ENCODE measurements at places on chromosomes 13 and 19.

GRCh38 chr19:28485292-28485691, 727.7 kb downstream of the UQCRFS1 start:
- peak; percentile 60 for DNase-seq

GRCh38 chr13:39510316-39510695, 92.7 kb downstream of the LHFPL6 start:
- DNase-seq = no peak

- peak; percentile 59 for DNase-seq
These were observed 18.5 kb upstream of the FAM216B start for GRCh38 chr13:42762917-42763316.

GRCh38 chr13:74273581-74273980, 139.4 kb upstream of the KLF12 start:
- no peak for DNase-seq

DNA sequence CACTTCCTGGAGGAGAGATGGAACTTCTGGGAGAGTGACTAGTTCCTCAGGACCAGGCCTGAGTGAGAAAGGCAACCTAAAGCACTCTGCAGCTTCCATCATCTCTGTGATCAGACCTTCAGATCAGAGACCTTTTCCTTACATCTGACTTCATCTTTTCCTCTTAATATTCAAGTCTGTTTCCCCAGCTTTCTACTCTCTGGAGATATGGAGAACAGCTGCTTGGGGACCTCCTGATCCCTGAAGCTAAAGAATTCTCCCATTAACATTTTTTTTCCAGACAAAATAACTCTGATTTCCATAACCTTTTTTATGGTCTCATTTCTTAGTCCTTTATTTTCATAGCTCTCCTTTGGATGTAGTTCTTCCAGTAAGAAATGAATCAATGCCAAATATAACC, 133.4 kb upstream of the FNDC3A start:
- DNase-seq = no peak

DNA sequence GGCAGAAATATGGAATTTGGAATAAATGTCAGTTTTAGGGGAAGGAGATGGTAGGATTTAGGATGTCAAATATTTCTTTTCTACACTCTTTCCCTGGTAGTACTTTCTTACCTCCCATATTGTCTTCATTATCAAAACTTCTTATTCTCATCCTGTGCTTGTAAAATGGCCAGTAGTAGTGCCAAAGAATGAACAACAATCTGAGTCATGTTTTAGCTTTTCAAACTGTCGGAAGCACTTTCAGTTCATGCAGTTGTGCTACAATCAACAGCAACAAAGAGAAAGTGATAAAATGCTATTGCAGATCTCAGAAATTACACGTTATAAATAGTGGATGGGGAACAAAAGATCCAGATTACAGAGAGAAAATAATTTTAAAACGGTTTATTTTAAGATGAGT, 193.7 kb upstream of the RXFP2 start:
- no peak for DNase-seq

DNA sequence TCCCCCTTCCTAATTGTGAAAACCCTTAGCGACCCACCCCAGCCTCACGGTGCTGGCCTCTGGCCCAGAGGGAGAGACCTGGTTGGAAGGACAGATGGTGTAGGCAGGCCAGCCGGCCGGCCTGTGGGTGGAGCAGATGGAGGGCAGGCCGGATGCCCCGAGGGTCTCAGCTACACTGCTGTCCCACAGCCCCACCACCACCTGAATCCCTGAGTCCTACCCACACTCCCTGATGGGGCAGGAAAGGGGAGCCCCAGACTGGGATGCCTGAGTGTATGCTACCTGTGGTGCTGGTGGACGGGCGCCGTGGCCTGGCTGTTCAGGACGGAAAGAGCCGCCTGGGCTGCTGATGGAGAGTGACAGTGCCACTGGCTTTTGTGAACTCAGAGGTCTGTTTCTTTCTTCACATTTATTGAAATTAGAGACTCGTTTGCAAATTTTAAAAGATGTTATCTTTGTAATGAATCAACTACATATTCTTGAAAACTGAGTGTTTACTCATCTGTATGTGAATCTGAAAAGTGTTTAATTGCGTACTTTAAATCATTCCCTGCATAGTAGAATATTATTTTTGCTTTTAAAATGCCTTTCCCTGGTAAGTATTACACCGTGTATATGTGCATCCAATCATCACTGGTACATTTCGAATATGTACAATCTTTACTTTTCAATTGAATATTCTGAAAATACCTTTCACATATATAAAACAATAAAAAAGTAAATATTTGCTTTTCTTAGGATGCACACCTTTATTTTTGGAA, 35.7 kb downstream of the TFDP1 start:
- DNase-seq = no peak

DNA sequence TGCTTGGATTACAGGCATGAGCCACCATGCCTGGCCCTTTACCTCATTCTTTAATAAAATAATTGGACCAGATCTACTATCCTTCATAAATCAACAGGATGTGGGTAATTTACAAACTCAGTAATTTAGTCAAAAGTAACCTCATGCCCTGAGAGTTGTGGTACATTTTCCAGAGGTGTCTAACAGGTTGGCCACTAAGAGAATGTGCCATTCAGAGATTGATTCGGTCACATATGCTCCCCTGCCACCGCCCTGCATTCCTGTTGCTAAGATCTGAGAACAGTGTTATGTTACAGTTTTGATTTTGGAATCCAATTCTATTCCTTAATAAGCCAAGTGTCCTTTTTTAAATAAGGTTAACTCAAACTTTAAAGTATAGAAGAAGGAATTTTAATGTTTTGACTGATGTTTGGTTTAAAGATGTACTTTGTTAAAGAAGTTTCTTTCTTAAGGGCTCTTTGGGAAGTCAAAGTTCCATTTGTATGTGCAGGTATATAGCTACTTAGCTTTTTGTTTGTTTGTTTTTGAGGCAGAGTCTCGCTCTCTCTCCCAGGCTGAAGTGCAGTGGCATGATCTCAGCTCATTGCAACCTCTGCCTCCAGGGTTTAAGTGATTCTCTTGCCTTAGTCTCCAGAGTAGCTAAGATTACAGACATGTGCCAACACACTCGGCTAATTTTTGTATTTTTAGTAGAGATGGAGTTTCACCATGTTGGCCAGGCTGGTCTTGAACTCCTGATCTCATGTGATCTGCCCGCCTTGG, 29.2 kb downstream of the PHF11 start:
- DNase-seq = no peak

DNA sequence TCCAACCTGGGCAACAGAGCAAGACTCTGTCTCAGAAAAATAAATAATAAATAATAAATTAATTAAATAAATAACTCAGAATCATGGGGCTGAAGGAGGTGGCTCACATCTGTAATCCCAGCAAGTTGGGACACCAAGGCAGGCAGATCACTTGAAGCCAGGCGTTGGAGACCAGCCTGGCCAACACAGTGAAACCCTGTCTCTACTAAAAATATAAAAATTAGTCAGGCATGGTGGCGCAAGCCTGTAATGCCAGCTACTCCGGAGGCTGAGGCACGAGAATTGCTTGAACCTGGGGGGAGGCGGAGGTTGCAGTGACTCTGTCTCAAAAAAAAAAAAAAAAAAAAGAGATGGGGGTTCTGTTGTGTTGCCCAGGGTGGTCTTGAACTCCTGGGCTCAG, 7.2 kb downstream of the TMEM38A start:
- no peak for DNase-seq

DNA sequence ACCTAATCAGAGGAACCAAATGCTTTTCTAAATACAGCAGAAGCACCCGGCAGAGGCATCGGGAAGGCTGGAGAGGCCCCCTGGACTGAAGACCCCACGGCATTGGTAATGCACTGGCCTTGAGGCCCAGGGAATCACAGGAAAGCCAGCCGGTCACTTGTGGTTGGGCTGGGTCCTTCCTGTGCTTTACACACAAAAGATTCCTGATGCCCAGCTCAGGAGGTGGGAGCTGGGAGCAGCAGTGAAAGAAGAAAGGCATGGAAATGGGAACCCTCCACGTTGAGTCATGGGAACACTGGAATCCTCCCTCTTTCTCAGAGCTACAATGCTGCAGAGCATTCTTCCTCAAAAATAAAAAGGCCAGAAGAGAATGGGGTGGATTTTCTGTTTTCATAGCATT, 126.4 kb downstream of the TNFRSF19 start:
- no peak for DNase-seq

GRCh38 chr13:98208606-98209005, 31.5 kb upstream of the RNF113B start:
- DNase-seq = no peak

GRCh38 chr19:29265436-29265835, 52.5 kb upstream of the UQCRFS1 start:
- DNase-seq = no peak

DNA sequence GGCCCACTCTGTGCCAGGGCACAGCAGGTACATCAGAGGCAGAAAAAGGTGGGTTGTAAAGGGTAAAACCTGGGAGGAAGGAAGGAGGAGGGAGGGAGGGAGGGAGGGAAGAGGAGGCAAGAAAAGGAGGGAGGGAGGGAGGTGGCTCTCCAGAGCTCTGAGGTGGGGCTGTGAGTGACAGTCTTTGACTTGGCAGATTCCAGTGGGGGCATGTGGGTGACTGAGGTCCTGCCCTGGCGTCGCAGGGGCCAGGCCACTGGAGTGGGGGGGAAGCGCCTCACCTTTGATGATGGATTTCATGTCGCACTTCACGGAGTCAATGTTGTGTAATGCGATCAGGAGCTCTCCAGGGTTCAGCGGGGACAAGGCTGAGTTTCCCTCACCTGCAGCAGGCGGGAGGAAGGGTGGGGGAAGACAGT, 6.0 kb upstream of the RSPH6A start:
- DNase-seq = no peak

DNA sequence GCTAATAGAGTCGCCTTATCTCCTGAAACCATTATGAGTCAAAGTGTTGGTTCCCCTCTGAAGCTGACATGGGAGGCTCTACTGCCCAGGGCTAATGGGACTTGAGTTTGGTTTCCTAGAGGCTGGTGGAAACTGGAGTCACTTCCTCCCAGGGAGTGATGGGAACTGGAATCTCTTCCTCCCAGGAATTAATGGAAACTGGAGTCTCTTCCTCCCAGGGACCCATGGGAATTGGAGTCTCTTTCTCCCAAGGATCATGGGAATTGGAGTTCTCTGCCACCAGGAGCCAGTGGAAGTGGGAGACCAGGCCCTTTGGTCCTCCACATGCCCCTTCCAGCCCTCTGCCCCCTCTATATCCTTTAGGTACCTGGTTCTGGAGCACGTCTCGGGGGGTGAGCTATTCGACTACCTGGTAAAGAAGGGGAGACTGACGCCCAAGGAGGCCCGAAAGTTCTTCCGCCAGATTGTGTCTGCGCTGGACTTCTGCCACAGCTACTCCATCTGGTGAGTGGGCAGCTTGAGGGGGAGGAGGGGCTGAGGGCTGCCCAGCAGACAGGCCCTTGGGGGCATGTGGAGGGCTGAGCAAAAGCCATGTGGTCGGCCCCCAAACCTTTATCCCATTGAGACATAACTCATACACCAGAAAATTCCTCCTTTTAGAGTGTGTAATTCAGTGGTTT, 5.5 kb downstream of the BRSK1 start:
- no peak for DNase-seq

DNA sequence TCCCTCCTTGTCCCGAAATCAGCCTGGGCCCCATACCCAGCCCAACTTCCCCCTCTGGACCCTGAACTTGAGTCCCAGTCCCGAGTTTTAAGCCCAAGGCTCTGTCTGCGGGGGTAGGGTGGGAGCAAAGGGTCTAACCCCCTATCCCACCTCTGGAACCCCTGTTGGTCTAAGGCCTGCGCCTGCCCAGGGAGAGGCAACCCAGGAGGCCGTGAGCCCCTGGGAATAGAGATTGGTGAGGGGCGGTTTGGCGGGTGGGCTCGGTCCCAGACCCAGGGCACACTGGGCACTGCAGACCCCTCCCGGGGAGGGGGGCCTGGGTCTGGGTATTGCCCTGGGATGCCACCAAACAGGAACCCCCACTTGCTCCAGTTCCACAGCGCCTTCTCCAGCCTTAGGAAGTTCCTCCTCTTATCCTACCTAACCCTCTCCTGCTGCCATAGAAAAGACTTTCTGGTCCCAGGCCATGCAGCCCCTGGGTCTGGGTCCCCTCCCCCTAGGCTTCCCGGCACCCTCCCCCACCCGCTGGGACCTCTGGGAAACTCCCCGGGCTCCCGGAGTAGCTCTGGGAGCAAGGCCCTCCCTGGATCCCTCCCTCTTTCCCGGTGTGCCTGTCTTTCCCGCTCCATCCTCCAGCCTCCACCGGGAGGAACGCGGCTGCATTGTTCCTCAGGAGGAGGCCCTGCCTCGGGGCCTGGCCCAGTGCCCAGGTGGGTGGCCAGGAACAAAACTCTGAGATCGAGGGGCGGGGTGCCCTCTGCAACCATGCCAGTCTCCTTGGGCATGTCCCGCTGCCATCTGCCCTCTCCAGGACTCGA, 33.6 kb upstream of the NANOS3 start:
- no peak for DNase-seq

DNA sequence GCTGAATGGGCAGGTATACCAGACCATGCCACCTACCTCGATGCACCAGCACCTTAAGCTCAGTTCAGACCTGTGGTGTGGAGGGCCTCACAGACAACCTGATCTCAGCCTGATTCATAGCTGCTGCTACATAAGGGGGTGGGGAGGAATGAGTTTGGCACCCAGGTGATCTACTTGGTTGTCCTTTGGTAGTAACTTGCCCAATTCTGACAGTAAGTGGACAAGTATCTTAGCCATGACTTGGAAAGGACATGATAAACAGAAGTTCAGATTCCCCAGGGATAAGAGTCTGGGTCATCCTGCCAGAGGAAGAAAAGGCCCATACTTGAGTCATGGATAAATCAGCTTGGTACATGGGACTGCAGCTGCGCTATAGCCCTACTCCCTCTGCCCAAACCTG, 28.4 kb upstream of the SOHLH2 start:
- no peak for DNase-seq

DNA sequence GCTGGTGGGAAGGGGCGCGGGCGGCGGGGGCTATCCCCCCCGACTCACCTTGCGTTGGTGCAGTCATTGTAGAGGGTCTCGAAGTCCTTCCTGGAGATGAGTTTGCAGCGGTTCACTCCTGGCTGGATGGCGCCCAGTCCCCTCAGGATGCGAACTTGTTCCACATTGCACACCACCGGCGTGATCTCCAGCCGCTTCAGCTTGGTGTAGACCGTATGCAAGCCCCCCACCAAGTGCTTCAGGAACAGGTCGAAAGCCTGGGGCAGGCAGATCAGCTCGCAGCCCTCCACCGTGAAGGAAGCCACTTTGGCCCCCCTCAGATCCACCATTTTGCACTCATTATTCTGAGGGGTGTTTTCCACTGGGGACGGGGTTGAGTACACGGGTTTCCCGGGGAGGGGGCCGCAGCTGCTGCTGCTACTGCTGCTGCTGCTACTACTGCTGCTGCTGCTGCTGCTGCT, 1.1 kb downstream of the DACH1 start:
- DNase-seq = peak; percentile 6

DNA sequence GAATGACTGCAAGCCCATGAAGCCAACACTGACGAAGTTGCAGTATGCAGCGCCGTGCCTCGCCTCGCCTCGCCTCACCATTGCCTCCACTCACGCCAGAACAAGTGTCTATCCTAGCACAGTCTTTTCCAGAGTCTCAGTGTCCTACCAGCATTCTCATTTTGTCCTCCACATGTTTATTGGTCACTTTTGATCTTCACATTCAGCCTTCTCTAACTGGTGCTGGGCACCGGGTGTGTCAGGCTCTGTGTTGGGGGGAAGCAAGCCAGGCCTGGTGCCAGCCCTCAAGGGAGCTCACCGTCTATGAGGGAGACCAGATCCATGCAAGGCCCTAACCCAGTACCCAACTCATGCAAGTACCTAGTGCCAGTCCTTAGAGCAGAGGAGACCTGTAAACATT, 69.7 kb upstream of the GPR183 start:
- DNase-seq = no peak
